Esophagus squamous epithelium (tissue), 5 donors: ENCODE measurements at places on chromosomes 1 and 21.

GRCh38 chr1:55180075-55180670 is 35.0 kb downstream of the USP24 start:
- DNase-seq, result no peak

- no peak for DNase-seq
Observed at GRCh38 chr1:194476872-194477271, 1290.5 kb upstream of the B3GALT2 start.

- no peak for DNase-seq
Observed at GRCh38 chr1:74689621-74690363, 16.2 kb upstream of the ERICH3 start.

GRCh38 chr1:19400192-19400611 is 85.1 kb downstream of the CAPZB start:
- DNase-seq, result no peak

DNA sequence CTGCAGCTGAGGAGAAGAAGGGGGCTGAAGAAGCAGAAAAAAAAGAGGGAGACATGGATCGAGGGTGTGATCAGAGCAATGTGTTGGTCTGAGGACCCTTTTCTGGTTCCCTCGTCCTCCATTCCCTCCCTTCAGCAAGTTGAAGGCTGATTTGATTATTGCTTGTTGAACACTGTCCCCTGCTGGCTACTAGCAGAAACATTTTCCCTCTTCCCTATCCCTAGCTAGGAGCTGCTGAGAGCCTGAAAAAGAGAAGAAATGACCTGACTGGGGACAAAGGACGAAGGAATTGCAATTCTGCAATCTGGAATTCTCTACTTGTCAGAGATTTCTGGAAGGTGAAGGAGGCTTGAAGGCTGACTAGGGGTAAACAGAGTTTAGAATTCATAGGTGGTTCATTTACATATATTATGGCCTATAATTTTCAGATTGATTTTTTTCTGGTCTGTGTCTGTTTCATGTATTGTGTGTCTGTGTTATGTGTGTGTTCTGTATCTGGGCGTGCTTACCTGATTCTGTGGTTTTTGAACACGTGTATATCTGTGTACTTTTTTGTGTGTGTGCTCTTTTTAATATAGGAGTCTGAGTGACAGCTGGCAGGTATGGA is 9.8 kb downstream of the NHLH1 start:
- DNase-seq, result no peak

DNA sequence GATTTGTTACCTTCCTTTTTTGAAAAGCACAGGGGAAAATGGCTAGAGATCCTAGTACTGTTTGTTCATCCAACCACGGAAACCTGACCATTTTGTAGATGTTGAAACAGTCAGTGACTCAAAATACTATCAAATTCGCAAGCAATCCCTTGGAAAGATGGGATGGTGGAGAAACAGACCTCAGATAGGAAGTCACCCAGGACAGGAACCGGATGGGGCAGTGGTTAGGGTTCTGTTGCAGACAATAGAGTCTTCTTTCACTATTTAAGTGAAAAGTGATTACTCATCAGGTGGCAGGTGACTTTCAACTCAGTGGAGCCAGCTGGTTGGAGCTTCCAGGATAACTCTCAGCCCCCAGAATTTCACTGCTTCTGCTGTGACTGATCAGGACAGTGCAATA is 17.0 kb downstream of the LHX4 start:
- no peak for DNase-seq

DNA sequence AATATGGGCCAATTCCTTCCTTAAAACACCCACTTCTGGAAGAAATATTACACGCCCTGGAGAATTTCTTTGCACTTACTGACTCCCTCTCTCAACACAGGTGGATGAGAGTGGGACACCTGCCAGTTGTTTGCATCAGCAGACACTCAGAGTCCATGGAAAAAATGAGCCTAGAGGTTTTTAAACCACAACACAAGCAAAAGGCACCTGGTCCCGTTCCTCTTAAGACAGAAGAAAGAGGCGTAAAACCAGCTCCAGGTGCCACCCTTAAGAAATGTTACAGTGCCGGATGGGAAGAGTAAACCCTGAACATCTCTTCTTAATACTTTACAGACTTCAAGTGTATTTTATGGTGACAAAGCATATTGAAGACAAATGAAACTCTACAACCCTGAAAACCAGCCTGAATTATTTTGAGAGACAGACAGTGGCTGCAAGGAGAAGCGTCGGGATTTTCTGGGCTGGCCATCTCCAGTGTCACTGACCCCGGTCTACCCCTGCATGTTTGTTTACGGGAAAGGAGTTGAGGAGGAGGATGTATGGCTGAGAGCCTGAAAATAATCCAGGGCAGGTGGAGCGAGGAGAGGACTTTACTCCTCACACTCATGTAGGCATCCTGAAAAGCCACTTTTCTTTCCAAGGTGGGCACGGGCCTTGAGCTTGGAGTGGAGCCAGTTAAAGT is 7.8 kb upstream of the RIPK4 start:
- DNase-seq, result no peak

GRCh38 chr1:167726008-167726407 is 4.2 kb downstream of the MPZL1 start:
- no peak for DNase-seq

- no peak for DNase-seq
Observed at GRCh38 chr1:177186639-177187038, 15.9 kb downstream of the BRINP2 start.

GRCh38 chr1:54883349-54884102 is 3.5 kb downstream of the DHCR24 start:
- DNase-seq, result no peak

DNA sequence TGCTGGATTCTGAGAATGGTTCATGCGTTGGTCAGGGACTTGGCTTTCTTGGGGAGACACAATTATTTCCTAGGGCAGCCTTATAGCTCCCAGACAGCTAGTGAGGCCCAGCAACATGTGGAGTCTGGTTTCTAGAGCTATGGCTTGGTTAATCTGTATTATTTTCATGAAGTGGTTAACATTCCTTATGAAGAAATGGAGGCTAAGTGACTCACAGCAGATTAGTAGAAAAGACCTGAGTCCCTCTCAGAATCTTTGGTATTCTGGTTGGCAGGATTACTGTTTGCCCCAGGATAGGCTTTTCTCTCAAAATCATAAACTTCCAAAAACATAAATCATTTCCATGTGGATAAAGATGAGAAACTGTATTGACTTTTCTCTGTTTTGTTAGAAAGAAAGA is 42.3 kb downstream of the DUSP10 start:
- no peak for DNase-seq

- DNase-seq, result no peak
Observed at GRCh38 chr1:211639475-211640300, 35.7 kb downstream of the NEK2 start.

DNA sequence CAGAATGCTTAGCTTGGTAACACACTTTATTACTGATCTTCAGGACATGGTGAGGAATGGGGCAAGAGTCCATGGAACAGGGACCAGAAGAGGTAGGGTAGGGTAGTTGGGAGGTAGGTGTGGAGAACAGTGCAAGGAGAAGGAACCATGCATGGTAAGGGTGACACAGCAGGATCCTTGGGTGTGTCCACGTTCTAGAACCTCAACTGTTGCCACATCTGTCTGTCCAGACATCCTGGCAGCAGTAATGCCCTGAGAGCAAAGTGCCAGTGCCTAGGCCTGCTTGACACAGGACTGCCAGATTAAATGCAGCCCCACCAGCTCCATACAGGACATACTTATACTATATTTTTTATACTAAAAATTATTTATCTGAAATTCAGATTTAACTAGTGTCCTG is 13.9 kb downstream of the DMAP1 start:
- DNase-seq, result no peak

- no peak for DNase-seq
Observed at GRCh38 chr1:205743977-205744376, 6.0 kb downstream of the NUCKS1 start.

DNA sequence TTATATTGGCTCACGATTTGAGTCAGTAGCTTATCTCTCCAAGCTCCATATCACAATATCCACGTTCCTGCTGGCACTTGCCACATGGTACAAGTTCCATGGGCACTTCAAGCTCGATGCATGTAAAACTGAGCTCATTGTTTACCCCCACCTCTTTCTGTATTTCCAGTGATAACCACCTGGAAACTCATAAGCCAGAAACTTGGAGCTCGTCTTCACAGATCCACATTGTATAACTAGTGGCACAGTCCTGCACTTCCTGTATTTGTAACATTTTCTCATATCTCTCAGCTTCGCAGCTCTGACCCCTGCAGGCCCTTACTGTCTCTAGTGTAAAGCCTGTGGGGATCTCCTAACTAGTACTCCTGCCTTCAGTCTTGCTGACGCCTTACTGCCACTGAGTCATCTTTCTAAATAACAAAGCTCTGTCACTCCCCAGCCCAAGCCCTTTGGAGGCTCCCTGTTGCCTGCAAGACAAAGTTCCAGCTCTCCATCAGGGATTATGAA is 6.5 kb upstream of the C2CD4D start:
- DNase-seq, result no peak

DNA sequence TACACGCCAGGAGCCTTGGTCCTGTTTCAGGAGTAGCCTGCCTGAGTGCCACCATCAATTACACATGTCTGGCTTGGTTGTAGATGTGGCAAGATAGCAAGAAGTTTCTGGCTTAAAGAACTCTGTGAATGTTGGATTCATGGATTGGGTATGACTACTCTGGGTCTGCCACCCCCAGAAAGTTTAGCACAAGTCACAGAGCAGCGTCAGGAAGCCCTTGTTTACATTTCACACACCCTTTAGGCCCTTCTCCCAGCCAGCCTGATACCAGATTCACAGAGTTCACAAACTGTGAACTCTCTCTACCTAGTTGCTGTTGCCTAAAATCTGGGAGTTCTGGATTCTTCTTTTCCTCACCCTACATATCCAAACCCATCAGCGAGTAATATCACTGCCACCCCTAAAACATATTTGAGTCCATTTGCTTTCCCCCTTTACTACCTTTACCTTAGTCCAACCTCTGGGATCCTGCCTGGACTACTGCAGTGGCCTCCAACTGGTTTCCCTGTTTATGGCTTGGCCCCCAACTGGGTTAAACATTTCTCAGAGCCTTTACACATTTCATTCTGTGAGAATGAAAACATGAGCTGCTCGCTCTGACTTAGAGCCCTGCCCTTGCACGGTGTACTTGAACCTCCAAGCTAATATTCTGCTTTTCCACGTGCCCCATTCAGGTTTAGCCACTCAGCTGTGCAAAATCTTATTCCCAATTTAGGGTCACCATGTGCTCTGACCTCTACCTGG is 4.1 kb upstream of the CCDC24 start:
- DNase-seq, result no peak

DNA sequence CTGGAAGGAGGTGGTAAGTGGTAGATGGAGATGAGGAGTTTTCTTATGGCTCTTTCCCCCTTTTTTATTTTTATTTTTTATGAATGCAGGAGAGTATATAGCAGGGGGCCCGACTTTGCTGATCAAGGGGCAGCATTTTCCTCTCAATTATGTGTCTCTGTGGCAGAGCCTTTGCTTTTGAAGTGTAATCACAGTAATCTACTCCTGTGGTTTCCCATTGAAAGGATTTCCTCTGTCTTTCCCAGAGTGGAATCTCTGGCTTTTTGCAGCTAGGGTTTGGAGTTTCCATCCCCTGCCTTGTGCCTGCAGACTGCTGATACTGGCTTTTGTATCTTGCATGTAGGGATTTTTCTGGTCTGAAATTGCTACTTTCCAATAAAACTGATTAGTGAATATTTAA is 29.1 kb downstream of the ARID1A start:
- DNase-seq, result no peak

GRCh38 chr1:3482378-3482849 is 27.9 kb downstream of the ARHGEF16 start:
- no peak for DNase-seq

DNA sequence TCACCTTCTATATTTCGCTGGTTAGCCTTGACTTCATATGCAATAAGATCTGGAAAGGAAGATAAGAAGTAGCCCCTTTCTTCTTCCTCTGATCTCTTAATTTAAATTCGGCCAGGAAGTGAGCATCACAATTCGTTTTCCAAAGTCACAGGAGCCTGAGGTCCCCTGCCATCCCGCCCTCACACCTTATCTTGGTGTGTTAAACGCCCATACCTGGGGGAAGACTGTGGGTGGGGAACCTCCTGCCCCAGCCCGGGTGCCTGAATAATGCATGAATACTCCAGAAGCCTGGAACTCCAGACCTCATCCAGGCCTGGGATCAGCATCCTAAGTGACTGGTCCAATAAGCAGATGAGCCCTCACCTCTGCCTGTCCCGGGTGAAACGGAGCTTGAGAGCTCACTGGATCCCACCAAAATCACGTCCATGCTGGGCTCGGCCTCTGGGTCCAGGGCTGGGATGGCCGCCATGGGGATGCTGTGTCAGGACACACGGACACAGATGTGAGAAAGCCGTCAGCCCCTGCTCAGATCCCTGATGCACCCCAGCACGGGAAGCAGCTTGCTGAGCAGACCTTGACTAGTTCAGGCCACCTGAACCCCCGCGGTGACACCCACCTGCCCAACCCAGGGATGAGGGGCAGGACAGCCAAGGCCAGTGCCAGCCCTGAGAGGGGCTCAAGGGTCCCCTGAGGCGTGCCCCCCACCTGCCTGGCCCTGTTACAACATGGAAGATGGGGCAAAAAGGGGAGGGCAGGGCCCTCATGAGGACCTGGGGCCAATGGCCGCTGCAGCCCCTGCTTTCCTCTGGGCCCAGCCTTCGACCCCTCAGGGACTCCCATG is 686 bp downstream of the DNMT3L start:
- DNase-seq, result no peak

- no peak for DNase-seq
Observed at GRCh38 chr21:26845066-26845758, at the start of gene ADAMTS1. Gene ADAMTS1 (minus strand): TSS chr21:26845409. CDS start chr21:26844954, 455 bp downstream.

DNA sequence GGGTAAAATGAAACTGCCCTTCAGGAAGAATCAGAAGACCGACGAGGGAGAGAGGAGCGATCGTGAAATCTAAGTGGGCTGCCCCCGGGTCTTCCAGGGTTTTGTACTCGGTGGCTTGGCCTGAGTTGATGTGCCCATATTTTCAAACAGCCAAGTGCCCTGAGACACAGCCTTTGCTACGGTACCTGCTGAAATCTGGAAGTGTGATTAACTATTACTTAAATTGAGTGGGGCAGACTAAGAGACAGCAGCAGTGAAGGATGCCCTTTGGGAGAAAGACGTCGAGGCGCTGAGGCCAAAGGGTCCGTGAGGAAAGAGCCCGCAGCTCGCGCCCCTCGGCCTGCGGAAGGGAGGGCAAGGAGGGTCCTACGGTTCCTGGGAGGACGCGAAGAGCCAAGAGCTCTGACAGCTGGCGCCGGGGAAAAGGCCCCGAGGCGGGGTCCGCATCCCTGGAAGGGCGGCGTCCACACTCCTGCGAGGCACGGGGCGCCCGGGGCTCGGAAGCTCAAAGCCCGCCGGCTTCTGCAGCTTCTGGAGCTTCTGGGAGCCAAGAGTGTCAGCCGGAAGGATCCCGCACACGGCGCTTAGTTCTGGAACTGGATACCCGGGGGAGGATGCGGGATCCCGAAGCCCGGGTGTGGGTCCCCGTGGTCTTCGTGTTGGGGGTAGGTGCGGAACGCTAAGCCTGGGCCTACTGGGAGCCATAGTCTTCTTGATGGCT is 15.4 kb upstream of the RNU1-4 start:
- no peak for DNase-seq

DNA sequence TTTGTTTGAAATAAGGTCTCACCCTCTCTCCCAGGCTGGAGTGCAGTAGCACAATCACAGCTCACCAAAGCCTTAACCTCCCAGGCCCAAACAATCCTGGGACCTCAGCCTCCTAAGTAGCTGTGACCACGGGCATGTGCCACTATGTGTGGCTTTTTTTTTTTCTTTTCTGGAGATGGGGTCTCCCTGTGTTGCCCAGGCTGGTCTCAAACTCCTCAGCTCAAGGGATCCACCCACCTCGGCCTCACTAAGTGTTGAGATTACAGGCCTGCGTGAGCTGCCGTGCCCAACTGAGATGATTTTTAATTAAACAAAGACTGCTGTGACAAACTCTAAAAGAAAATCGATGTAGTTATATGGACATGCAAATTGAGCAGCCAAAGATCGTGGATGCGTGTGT is 768.4 kb upstream of the ADGRL2 start:
- no peak for DNase-seq

- no peak for DNase-seq
Observed at GRCh38 chr1:229295745-229296144, 24.8 kb downstream of the RAB4A start.
